ENCODE measurements at places on chromosomes 2 and 18.

DNA sequence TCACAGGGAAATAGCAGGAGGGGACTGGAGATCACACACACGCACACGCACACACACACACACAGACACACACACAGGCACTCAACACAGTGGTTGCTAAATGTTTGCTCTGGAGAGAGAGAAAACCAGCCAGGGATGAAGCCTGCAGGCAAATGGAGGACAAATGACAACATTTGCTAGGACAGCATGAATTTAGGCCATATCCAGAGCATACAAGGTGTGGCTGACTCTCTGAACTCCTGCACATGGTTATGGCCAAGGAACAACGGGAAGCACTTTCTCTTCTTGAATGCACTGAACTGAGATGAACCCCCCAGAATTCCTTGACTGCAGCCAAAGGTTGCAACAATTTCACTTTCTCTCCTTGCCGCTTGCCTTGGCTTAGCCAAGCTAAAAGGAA is 230.0 kb upstream of the RASGRP3 start:
- DNase-seq, result no peak

DNA sequence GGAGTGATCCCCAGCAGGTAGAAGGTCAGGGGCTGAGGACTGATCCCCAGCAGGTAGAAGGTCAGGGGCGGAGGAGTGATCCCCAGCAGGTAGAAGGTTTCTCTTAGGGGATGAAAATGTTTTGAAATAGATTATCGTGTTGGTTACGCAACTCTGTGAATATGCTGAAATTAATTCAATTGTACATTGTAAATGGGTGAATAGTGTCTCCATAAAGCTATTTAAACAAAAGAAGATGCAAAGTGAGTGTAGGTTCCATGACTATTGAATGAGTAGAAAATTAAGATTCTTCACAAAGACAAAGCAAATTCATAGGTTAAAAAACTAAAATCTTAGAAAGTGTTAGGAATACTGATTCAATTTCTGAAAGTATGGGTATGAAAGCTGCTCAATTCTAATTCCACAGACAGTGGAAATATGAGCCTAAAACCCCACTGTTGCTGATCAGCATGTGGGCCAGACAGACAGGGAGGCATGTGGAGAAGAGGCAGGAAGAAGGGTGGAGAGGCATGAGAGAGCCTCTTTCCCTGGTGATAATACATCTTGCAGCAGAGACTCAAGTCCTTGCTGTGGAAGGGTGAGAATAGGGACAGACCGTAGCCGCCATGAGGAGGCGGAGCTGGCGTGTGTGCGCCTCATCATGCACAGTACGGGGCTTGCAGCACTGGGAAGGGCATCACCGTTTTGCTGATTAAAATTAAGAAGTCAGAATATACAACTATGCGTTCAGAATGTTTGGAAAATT is 85.9 kb upstream of the NFATC1 start:
- no peak for DNase-seq

DNA sequence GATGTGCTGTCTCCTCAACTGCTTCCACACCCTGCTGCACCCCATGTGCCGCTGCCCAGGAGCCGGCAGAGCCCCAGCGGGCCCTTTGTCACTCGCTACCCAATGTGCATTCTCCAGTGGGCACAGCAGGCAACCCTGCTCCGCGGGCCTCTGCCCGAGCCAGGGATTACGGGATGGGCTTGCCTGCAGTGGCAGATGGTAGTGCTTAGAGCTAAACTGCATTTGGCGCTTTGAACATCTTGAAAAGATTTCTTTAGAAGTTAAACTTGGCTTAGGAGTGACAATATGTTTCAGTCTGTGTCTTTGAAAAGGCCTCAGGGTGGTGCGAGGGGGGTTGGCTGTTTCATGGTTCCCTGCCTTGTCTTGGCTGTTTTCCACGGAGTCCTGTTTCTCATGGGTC is 84.0 kb upstream of the BOD1L2 start:
- DNase-seq, result no peak

- DNase-seq, result no peak
Observed at GRCh38 chr2:64439194-64439593, 14.8 kb upstream of the LGALSL start.

GRCh38 chr18:33733376-33733775 is 155.4 kb downstream of the ASXL3 start:
- DNase-seq, result no peak

GRCh38 chr2:106165561-106165960 is 28.5 kb downstream of the UXS1 start:
- no peak for DNase-seq

DNA sequence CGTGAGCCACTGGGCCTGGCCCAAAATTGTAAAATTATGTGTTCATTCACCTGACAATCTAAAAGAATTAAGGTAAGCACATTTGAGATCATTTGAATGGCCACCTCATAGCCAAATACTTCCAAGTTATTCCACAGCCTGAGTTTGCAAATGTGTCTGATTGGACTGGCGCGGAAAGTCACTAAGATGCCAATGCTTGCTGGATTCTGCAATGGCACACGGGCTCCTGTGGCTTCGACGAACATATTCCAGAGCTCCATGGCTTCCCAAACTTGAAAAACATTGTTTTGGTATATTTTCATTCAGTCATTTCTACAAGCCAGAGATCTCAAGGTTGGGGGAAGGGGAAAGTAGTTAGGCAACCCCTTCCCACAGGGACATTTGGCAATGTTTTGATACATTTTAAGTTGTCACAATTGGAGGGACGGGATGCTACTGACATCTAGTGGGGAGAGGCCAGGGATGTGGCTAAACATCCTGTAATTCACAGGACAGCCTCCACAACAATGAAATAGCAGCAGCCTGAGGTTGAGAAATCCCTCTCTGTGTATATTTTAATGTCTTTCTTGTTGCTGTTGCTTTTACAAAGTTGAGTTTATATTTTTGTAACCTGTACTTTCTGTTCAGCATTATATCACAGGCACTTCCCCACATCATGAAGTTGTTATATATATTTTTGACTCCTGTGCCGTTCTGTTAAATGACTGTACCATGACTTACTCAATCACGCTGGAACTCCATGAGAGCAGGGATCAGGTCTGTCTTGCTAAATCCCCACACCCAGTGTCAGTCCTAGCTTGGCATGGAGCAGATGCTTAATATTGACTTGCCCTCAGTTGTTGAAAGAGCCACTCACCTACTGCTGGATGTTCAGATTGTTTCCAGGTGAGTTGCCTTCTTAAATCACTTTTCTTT is 56.9 kb downstream of the COL4A4 start:
- DNase-seq, result peak; percentile 13

GRCh38 chr18:69230204-69230603 is 170.5 kb upstream of the DOK6 start:
- no peak for DNase-seq

GRCh38 chr18:6009756-6010155 is 114.4 kb upstream of the TMEM200C start:
- no peak for DNase-seq

- peak; percentile 43 for DNase-seq
Observed at GRCh38 chr2:64524604-64525316, 632 bp downstream of the AFTPH start.

DNA sequence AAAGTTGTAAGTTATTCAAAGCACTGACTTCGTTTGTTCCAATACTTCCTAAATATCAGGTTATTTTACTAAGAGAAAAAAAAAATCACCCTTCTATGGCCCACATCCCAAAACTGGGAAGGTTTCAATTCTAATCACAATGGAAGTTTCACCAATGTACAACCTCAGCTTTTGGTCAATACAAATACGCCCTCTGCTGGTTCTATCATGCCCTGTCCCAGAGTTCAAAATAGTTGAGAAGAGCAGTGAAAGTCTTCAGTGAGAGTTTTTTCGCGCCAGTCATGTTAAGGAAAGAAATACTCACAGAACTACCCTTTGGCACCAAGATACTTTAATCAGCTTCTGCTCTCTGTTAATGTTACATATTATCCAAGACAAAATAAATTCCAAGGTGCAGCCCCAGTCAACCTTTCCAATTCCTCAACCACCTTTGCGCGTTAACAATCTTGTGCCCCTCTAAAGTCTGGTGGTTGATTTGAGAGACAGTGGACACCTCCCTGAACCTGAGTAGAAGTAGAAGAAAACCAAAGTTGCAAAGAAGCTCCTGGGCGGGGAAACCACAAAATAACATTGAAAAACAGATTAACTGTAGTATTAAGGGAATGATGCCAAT is 59.9 kb downstream of the SUMO1 start:
- peak; percentile 42 for DNase-seq

GRCh38 chr2:140584471-140584870 is 1546.3 kb downstream of the LRP1B start:
- no peak for DNase-seq

- DNase-seq, result no peak
Observed at GRCh38 chr2:160194351-160194750, 5.7 kb downstream of the ITGB6 start.

GRCh38 chr2:164669291-164669690 is 48.0 kb upstream of the GRB14 start:
- DNase-seq, result no peak

GRCh38 chr2:174577967-174578589 is 19.5 kb downstream of the WIPF1 start:
- DNase-seq, result peak; percentile 44

- no peak for DNase-seq
Observed at GRCh38 chr2:65372619-65373018, 59.8 kb downstream of the SPRED2 start.

GRCh38 chr2:150735894-150736498 is 248.5 kb upstream of the RND3 start:
- DNase-seq, result no peak

DNA sequence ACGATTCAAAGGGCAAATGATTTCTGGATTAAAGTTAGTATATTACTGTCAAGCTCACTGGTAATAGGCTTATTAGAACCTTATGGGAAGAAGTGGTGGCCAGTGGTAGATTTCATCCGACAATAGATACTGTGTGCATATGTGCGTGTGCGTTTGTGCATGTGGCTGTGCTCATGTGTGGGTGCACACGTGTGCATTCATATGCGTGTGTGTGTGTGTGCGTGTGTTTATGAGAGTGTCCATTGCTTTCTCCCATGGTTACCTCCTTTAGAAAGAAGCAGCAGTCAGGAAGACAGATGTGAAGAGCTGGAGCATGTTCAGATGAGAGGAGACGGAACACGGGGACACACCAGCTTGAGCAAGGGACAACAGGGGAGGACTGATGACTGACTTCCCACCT is 8.9 kb upstream of the MROH2A start:
- no peak for DNase-seq

GRCh38 chr2:238563551-238563950 is 136.8 kb downstream of the ASB1 start:
- DNase-seq, result no peak

GRCh38 chr2:172623249-172623965 is 67.5 kb downstream of the PDK1 start:
- no peak for DNase-seq

DNA sequence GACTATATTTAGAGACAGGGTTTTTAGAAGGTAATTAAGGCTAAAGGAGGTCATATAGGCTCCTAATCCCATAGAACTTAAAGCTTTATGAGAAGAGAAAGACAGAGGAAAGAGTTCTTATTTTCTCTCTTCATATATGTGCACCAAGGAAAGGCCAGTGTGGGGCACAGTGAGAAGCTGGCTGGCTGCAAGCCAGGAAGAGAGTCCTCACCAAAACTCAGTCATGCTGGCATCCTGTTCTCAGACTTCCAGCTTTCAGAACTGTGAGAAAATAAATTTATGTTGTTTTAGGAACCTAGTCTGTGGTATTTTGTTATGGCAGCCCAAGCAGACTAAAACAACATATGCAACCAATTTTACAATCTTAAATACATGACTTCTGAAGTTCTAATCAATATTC is 31.5 kb upstream of the ATIC start:
- no peak for DNase-seq

DNA sequence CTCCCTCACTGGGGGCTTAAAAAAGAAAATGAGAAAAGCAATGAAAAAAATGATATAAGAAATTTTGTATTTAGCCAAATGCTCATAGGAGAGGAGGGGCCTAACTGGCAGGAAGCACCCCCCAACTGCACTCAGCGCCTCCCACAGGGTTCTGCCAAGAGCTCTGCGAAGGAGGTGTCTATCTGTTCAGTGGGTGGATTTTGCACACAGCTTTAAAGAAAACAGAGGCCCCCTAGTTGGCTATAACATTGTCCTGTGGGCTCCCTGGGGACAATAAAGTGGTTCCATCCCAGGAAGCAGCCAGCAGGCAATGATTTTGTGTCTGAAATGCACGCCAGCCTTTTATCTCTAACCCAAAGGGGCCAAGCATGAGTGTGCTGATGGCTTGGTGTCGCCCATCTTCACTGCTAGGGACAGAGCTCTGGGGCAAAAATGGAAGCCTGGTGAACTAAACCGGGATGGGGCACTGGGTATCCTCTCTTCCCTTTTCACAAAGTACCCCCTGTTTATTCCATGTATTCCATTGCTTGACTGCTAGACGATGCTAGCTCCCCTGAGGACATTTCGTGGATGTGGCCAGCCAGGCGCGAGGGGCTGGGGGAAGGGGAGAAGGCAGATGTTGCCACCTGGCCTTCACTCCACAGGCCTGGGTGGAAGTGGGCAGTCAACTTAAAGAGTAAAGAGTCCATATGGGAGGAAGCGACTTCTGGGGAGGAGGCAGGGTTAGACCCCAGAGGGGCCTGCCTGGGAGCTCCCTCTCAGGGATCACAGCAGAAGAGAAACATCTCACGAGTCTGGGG is 205.7 kb downstream of the CYP26B1 start:
- DNase-seq, result no peak

GRCh38 chr2:25491966-25492532 is 150.3 kb upstream of the DNMT3A start:
- DNase-seq, result no peak

- DNase-seq, result no peak
Observed at GRCh38 chr2:215918901-215919599, 94.3 kb downstream of the MREG start.

DNA sequence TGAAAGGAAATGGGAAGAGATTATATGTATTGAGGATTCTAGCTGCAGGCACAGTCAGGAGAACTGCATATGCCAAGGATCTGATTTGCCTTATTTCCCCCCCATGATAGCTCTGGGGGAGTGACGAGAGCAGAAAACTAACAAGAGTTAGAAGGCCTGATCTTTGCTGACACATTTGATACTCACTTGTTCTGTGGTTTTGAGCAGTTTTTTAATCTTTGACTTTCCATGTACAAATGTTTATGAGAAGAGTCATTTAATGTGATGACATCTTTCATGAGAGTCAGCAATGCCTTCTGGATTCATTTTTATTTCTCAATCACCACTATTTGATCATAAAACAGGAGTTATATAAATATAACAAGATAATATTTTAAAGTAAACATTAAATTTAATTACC is 12.7 kb upstream of the SERPINB7 start:
- no peak for DNase-seq

- no peak for DNase-seq
Observed at GRCh38 chr2:149422337-149422990, 92.1 kb downstream of the LYPD6 start.

- no peak for DNase-seq
Observed at GRCh38 chr2:44805401-44806235, 135.9 kb upstream of the SIX3 start.

DNA sequence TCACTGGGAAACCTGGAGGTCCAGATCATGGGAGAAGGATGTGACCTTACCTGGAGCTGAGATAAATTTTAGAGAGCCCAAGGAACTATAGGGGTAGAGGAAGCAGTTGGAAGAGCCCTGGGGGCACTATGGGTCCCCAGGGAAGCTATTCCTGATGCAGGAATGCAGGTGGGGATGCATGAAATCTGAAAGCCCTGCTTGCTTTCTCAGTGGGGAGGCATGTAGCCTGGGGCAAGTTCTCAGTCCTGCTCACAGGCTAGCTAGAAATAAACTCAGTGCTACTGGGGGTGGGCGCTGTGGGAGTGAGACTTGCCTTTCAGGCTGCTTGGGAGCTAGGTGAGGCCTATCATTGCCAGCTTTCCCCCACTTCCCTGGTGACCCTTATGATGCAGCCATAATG is 499.7 kb downstream of the PTH2R start:
- DNase-seq, result no peak

GRCh38 chr18:34866739-34867138 is 156.6 kb downstream of the DTNA start:
- no peak for DNase-seq

Data from stimulated activated CD4-positive, alpha-beta T cell treated with anti-CD3 and anti-CD28 coated beads, Interleukin-1b, Interleukin-23, amount 100 ng/mL, for 48 hours (primary cell).